ENCODE measurements at places on chromosomes 3 and 15. TPM values are rescaled to one million over a fixed set of nuclear protein-coding genes. Genes with fewer than 3 reads are reported as not detected.

SH3GL3 gene
- total RNA-seq, result 0.63 TPM

HIGD2B gene
- not detected for total RNA-seq

C3orf70 gene
- total RNA-seq, result 3.1 TPM

RPL35A gene
- 716 TPM for total RNA-seq

PLSCR5 gene
- not detected for total RNA-seq

DNA sequence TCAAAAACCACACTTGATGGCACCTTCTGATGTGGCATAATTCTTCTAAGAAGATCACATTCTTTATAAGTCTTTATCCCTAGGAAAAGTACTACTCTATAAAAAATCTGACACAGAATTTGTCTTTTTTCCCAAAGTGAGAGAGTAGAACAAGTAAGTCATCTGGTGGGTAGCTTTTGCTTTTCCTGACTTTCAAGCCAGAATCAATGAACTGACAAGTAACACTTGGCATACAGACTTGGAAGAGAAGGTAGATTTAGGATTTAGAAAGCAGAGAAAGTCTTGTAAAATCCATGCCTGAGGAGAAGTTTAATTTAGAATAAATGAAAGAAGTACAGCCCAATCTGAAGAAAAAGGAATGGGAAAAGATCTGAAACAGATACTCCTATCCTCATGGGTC lies 66.6 kb upstream of the TUSC7 start:
- no peak for DNase-seq

GRCh38 chr3:20324664-20325478 lies 138.9 kb upstream of the SGO1 start:
- no peak for DNase-seq

DNA sequence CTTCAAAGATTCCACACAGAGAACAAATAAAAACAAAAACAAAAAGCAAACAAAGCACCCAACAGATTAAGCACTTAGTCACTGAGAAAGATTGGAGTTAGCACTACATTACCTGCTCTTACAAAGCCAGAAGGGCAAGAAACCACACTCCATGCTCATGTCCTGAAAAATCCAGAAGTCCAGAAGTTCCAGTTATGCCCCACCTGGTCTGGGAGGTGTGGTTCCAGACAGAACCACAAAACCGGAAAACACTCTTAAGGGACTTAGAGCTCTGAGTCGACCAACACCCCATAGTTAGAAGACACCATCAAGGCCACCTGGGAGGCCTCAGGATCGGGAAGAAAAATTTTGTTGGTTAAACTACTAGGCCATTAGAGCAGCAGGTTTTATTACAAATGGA lies 88.9 kb downstream of the TNIK start:
- DNase-seq, result no peak

GRCh38 chr15:61050844-61051568 lies 178.1 kb downstream of the RORA start:
- no peak for DNase-seq

DNA sequence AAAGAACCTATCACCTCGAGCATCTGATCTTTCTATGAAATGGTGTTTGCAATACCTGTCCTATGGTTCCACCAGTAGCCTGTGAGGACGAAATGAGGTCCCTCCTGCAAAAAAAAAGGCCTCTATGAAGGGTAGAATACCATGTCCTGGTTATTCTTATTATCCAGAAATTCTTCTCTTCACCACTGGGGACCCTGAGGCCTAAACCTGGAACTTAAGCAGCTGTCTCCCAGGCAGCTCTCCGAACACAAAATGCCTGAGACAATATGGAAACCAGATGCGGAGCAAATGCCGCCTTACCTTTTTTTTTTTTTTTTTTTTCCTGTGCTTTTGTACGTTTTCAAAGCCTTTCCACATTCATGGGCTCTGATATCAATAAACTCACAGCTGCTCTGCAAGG lies 62.1 kb upstream of the WNT5A start:
- DNase-seq, result no peak

GRCh38 chr3:50554553-50554952 lies 13.0 kb downstream of the C3orf18 start:
- DNase-seq, result no peak

- DNase-seq, result no peak
Observed at GRCh38 chr3:169498336-169498735, 165.2 kb downstream of the MECOM start.

DNA sequence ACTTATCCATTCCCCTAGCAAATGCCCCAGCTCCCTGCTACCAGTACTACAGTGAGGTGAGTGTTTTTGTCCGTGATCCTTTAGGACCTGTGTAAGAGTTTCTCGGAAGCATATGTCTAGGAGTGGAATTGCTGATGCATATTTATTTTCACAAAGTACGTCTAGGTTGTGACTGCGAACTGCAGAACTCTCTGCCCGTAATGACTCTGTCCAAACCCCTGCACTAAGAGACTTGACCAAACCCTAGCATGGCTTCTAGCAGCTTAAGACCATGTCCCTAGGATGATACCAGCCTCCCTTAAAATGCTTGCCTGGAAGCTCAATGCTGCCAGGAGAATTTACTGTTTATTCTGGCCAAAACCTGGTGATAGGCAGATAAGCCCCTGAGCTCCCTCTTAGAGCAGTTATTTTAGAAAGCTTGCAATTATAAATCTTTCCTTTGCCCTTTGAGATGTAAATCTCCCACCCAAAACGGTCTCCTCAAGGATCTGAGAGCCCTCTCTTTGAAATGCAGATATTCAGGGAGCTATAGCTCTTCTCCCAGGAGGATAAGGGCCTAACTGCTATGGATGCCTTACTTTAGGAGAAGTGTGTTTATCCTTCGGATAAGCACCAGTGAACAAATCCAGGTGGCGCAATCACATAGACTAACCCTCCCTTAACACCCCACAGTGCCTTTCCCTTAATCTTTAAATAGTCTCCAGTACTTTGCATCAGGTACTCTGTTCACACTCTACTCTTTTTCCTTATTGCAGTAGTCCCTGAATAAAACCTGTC lies 14.7 kb upstream of the CA12 start:
- no peak for DNase-seq

- DNase-seq, result no peak
Observed at GRCh38 chr3:119562307-119562961, 3.0 kb upstream of the CD80 start.

DNA sequence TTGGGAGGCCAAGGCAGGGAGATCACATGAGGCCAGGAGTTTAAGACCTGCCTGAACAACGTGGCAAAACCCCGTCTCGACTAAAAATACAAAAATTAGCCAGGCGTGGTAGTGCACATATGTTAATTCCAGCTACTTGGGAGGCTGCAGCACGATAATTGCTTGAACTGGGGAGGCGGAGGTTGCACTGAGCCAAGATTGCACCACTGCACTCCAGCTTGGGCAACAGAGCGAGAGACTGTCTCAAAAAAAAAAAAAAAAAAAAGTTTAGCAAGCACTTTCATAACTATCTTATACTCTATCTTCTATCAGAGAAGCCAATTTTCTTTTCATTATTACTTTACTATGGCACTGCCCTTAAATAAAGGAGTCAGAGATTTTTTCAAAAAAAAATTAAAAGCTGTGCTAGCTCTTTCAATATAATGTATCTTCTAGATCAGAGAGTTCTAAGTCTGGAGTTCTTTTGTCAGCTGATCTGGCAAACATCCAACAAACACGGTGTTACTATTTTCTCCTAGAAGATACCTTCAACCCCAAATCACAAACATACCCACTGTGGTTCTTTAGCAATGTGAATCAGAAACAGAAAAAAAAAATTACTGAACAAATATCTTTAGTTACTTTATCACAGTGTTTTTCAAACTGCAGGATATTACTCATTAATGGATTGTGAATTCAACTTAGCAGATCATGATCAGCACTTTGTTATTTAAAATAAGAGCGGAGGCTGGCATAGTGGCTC lies 3.0 kb downstream of the ZNF770 start:
- peak; percentile 33 for DNase-seq
